AG08395 (cell line): ENCODE measurements at places on chromosomes 11 and 22.
A peak's percentile ranks its signal among the peaks of the same experiment; 100 is the strongest.

GRCh38 chr11:110852921-110853490 lies 140.8 kb upstream of the ARHGAP20 start:
- DNase-seq, result no peak

DNA sequence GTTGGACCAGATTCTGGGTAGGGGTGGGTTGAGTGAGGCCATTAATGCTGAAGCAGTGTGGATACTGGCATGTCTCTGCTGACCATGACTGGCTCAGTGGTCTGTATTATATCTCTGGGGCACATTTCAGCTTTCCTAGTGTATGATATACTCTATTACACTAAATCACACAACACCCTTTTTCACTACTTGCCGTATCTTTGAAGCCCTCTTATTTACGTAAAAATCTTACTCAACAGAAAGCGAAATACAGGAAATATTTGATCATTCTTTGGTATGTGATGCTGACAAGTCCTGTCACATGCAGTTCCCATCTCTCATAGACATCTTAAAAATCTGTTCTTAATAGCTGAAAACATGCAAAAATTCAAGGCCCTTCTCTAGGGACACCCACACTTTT lies 40.3 kb downstream of the OR5B17 start:
- peak; percentile 8 for DNase-seq

- no peak for DNase-seq
Measured at GRCh38 chr11:68763181-68763721, 11.9 kb upstream of the TESMIN start.

GRCh38 chr22:47388331-47388730 lies 625.9 kb downstream of the TBC1D22A start:
- DNase-seq, result no peak

DNA sequence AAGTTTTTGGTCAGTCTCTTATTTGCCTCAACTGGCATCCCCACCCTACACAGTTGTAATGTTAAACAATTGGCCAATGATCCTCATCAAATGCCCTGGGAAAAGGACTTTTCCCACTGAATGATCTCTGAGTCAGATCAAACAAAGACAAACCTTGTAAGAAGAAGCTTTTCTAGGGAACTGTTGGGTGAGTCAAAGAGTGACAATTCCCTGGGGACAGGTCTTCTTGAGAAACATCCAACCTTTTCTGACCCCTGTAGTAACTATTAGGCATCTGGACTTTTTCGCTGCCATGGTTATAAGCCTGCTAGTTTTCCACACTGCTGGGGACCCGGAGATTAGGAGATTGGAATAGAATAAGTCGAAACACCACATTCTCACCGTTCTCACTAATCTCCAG lies 789.8 kb upstream of the API5 start:
- DNase-seq, result no peak

DNA sequence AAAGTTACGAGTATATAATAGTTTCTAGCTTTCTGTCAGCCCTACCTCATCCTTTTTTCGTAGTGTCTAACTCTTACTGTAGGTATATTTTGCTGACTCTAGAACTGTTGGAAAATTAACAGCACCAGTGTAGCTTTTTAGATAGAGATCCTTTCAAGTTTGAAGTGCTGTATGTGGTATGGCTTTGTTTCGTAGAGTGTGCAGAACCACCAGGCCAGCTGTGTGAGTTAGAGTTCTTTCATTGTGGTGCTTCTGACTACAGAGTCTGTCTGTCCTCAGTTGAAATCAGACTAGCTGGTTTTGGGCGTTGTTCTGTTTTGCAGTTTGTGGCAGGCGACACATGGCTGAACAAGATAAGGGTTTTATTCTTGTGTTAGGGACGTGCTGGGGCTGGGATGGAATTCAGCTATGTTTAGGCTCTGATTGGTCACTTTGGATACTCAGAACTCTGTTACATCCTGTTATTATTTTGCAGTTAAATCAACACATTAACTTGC lies 3.2 kb downstream of the ARHGEF12 start:
- no peak for DNase-seq

DNA sequence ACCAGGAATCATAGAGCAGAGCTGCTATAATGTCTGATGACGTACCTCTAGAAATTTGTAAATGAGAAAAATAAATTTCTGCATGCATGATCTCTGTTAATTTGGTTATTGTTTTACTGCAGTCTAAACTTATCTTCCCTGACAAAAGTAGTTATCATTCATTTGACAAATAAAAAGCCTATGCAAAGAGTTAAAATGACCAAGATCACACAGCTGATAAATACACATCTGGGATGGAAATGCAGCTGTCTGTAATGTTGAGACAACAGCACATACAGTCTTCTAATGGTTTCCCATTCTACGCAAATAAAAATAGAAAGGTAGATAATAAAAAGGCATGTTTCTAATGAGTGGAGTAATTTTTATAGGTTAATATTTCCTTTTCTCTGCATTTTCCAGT lies 225.1 kb upstream of the LUZP2 start:
- DNase-seq, result no peak

DNA sequence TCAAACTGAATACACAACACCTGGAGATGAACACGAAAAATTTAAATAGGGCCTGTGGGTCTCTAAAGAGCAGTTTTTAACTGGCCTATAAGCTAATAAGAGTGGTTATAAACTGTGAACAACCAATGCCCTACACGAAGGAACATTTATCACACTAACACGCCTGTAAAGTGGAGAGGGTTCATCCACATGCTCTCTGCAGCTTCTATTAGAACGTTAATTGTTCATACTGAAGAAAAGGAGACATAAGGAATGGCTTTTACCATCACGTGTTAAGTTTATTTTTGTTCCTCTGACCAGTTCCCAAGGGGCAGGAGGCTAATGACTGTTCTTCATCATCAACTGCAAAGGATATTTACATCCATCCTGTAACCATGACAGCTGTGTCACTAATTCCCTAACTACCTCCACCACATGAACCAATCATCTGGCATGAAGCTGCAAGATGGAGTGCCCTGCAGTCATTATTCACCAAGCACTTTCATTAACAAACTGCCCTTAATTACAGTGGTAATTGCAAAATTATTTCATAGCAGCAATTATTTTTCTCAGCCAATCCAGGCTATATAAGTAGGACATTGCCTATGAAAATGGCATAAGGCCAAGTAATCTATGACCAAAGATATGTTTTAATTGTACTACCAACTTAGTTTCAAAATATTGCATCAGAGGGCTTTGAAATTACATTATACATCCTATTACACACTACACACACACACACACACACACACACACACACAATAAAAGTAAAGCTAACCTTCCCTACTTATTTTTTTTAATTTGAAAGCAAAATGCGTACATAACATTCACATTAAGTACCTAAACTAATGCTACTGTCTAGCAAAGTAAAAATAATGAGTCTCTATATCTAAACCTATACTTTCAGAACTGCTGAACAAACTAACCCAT lies 186.7 kb downstream of the CADM1 start:
- DNase-seq, result no peak
